ENCODE measurements at places on chromosomes 5 and 9.
A peak's percentile ranks its signal among the peaks of the same experiment; 100 is the strongest.

- no peak for DNase-seq
Measured at GRCh38 chr5:108728566-108729241, 19.0 kb upstream of the FER start.

DNA sequence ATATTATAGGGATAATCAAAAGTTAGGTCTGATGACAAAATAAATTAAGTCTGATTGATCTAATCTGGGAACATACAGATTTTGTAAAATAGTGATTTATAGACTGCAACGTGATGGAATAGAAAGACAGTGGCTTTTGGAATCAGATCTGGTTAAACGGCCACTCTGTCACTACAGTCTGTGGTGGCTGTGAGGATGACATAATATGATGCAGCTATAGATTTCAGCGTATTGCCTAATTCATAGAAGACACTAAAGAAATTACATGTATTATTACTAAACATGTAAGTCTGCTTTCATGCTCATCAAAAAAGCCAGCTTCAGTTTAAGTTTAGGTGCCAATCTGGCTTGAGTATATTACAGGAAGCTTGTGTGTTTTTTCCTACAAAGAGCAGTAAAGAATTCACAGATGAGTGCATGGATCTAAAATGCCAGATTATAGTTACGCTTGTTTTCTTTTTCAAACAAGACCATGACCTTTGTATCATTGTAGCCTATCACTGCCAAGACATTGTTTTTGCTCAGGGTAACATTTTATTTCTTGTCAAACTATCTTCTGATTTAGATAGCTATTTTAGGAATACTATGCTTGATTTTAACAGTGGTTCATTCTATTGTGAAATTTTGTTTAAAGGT lies 25.7 kb downstream of the CPEB4 start:
- no peak for DNase-seq

- DNase-seq = peak; percentile 41
Measured at GRCh38 chr9:89750117-89750791, 145.4 kb downstream of the GADD45G start.

DNA sequence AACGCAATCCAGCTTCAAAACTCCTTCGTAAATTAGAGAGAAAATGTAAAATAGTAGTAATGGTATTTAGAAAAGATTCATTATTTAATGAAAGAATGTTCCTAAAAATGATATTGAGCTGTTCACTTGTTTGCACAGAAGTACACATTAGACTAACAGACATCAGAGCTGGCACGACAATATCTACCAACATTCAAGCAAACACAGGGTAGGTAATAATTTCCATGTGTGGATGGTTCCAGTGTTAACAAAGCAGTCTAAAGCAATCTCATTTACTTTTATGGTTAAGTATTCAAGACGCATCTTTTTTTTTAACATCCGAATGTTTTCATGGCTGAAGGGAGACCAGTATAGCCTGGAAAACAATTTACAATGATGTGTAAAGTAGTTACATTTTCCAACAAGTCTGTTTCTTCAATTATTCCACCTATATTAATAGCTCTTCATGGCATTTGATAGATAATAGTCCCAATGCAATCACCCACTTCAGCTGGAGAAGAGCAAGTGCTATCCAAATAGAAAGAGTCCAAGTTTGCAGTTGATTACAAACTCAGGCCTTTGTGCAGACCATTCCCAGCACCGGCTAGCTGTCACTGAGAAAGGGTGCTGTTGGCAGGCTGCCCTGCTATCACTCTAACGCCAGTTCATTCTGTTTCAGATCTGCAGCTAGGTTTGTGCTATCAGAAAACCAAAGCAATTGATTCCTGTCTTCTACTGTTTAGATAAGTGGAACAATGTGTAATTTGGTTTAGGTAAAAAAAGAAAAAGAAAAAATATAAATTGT lies 458.8 kb downstream of the DTWD2 start:
- DNase-seq = no peak

- DNase-seq = no peak
Measured at GRCh38 chr9:99050292-99050911, 54.5 kb upstream of the TGFBR1 start.
